Calu3 (cell line): ENCODE measurements at places on chromosomes 4 and X.

GRCh38 chr4:121177246-121178137 lies 13.4 kb upstream of the TNIP3 start:
- no peak for DNase-seq

DNA sequence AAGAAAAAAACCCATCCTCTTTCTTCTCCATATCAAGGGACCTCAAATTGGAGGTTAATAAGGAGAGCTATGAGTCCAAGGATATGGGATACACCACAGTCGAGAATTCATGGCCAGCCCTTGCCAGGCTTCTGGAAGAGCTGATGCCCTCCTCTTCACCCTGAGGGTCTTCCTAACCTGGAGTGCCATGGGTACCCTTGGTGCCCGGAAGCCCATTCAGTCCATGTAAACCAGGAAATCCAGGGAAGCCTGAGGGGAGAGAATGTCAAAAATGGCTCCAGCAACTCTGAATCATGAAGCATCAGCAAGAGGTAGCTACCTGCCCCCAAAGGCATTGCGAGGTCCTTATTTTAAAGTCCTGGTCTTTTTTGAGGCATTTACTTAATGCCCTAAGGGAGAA lies 78.2 kb downstream of the ATG4A start:
- no peak for DNase-seq

- no peak for DNase-seq
Observed at GRCh38 chr4:158125310-158125709, 47.5 kb downstream of the GASK1B start.

GRCh38 chr4:104979083-104979760 lies 167.5 kb upstream of the TET2 start:
- DNase-seq: no peak

GRCh38 chr4:139243448-139244365 lies 36.3 kb downstream of the MGARP start:
- DNase-seq: no peak

DNA sequence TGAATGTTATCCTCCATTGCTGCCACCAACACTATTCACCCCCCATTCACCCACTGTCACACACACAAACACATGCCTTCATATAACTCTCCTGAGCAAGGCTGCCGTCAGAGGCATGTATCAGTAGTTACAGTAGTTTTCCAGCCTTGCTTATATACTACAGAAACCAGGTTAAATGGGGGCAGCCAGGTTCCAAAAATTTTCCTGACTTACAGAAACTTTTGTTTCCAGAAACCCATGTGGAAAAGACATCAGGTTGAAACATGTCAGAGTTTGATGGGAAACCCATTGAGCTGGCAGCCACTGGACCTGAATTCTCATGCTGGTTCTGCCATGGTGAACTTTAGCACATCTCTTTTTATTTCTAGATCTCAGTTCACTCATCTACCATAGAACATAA lies 64.0 kb downstream of the COX18 start:
- DNase-seq: no peak

GRCh38 chrX:48520976-48521352 lies 644 bp upstream of the EBP start:
- no peak for DNase-seq

GRCh38 chr4:158826057-158826456 lies 57.2 kb downstream of the FNIP2 start:
- no peak for DNase-seq

DNA sequence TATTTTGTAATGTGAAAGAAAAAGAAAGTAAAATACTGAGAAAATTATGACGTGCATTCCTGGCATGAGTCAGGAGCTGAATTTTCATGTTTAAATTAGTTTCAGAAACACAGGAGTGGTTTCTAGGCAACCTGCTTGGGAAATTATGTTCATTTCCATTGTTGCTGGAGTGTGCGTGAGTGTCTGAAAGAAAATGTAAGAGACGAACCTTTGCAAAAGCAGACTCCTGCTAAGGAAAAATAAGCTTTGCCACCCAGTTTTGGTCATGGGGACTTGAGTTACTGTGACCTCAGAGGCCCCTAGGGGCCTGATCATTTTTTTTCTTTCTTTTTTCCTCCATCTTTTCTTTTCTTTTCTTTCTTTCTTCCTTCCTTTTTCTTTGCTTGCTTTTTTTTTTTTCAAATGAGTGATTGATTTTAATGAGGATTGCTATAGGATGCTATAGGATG lies 18.8 kb upstream of the CHRNA9 start:
- DNase-seq: peak; percentile 5

- no peak for DNase-seq
Observed at GRCh38 chr4:82885410-82885809, 5.5 kb downstream of the SEC31A start.

DNA sequence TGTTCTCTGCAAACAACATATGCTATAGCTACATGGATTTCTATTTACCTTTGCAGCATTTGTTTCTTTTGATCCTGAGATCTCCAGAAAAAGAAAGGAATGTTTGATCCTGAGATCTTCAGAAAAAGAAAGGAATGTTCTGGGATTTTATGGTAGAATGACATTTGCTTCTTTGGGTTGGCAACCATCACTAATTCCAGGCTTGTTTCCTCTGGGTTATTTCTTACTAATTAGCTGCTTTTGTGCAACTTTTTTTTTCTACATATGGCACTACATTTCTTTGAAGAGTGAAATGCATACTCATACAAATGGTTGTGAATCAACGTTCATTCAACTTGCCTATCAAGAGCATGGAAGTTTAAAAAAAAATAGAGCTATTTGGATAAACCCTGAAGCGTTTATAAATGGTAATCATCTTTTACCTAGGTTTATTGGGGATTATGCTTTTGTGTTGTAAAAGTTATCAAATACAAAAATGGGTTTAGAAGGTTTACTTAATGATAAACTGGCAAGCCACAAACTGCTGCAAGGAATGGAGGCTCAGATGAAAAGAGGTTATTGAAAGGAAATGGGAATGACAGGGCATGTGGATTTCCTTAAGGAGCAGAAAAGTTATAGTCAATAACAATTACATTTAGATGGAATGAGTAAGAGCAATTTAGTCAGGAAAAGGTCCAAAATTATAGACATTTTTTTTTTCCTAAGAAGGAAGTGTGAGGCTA lies 95.6 kb upstream of the PCDH18 start:
- DNase-seq: no peak

DNA sequence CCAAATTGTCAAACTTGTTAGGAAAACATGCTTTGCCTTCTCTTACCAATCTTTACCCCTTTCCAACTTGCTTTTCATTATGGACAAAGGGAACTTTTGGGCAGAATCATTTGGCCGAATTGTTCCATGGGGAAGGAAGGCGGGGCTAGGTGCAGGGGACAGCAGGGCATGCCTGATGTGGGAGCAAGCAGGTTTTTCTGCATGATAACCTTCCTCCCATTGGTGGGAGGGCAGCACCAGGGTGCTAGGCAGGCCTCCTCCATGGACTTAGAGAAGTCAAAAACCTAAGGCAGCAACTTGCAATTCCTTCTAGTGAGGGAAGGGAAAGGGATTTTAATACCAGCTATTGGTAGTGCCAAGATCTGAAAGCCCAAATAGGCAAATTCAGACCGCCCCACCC lies 260.5 kb downstream of the MAPK10 start:
- DNase-seq: no peak

DNA sequence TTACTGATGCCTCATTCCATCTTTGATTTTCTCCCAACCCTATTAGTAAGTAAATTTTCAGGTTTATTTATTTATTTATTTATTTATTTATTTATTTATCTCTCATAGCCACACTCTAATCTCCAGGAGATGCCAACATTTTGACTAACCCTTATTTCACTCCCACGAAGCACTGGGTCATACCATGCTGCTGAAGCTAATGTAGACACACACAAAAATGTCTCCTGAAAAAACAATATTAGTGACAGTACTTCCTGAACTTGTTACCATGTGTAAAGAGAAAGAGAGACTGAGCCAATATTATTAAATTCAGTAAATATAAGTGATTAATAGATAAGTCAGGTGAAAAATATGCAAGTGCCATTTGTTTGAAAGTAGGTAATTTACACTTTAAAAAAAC lies 402.7 kb downstream of the C4orf33 start:
- no peak for DNase-seq

DNA sequence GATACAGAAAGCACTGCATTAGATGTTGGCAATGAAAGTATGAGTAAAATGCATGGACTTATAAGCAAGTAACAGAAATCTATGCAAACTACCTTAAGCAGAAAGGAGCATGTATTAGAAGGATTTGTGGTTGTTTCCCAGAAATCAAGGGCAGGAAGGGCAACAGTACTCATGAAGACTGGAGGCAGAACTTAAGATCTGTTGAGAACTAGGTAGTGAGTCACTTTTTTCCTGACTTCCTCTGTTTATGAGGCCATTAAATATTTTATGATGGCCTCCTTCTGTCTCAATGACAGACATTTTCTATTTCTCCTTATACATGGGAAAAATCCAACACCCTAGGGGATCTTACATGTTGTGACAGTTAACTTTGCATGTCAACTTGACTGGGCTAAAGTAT lies 398.2 kb downstream of the MID1IP1 start:
- no peak for DNase-seq

GRCh38 chr4:152738827-152739226 lies 40.7 kb downstream of the TIGD4 start:
- DNase-seq: peak; percentile 3

DNA sequence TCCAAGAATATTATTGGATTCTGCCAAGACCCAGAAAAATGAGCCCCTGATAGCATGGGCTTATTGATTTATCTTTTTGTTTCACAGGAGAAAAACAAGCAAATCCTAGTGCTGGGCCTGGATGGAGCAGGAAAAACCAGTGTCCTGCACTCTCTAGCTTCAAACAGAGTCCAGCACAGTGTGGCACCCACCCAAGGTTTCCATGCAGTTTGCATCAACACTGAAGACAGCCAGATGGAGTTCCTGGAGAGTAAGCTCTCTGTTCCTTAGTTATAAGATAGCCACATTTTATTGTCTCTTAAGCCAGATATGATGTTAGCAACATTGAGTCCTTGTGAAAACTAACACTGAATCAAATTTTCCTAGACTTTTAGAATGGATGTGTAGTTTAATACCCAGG lies 5.5 kb downstream of the ARL9 start:
- DNase-seq: no peak

DNA sequence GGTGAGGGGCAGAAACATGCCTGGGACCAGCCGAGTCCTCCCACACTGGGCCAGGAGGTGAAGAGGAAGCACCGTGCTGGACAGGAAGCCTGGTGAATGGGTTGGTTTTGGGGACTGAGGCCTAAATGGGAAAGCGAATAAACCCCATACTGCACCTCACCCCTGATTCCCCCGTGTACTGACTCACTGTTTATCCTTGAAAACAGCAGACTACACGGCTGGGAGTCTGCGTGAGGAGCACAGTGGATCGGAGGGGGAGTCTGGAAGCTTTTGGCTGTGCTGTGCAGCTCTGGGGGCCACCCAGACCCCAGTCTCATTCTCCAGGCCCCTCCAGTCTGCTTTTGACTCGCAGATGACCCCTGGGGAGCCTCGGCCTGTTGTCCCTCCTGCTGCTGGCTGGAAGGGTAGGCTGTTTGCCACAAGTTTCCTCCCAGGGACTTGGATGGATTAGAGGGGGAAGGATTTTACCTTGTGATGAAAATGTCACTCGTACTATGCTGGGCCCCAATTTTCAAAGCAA lies 90.0 kb downstream of the PSAPL1 start:
- DNase-seq: no peak

GRCh38 chr4:26181616-26182015 lies 139.2 kb upstream of the RBPJ start:
- DNase-seq: no peak

- DNase-seq: no peak
Observed at GRCh38 chr4:40182001-40182400, 14.8 kb upstream of the RHOH start.

DNA sequence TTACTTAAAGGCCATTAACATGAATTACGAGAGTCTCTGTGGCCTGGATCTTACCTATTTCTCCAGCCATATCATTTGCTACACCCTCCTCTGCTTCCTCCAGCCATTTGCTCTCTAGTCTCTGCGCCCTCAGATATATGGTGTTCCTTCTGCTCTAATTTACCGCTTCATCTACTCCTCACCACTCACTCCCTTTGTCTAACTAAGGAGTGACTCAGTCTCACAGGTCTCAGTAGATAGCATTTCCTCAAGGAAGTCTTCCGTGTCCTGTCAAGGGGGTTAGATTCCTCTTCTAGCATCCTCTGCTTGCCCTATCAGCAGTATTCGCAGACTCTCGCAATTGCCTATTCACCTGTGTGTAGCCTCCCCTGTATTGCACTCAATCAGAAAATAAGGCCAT lies 892.1 kb upstream of the INTU start:
- DNase-seq: no peak

GRCh38 chrX:118862979-118863378 lies 39.4 kb downstream of the ZCCHC12 start:
- DNase-seq: no peak

DNA sequence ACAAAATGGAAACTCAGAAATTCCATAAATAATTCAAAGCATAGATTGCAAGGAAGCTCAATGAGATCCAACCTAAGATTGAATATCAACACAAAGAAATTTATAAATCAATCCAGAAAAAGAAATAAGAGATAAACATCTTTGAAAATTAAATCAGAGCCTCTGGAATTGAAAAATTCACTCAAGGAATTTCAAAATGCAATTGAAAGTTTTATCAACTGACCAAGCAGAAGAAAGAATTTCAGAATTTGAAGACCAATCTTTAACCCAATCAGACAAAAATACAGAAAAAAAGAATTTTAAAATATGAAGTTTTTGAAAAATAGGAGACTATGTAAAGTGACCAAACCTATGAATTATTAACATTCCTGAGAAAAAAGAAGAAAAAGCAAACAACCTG lies 134.1 kb downstream of the GASK1B start:
- DNase-seq: no peak

- DNase-seq: no peak
Observed at GRCh38 chr4:142124874-142125273, 488.5 kb downstream of the IL15 start.

DNA sequence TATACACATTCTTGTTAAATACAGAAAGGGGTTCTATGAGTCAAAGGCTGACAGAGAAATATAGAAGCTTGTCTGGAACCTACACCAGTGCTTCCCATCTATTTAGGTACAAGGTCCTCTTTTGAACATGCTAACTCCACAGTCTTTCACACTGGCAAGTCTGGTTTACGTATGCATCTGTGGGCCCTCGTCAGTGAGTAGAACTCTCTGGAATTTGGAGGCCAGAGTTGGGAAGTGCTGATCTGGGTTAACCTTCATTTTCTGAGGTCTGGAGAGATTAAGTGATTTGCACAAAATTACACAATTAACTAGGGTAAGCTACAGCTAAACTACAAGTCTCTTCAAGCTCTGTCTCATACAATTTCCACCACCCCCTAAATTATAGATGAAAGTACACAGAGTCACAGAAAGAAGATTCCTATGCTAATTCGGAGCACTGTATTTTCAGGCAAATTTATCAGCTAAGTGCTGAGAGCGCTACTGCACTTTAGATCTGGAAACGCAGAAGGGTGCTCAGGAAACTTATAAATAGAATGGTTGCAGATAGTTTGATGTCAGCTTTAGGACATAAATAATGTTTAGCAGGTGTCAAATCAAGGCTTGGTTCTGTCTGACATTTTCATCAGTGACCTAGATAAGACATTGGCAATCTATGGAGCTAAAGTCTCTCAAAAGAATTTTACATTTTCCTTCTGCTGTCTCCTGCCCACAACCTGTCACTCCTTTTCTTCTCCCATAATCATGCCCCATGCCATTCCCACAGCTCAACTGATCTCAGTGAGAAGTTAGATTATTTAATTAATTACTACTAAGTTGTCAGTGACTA lies 43.0 kb upstream of the PDLIM5 start:
- DNase-seq: no peak

GRCh38 chr4:53902786-53903185 lies 161.6 kb downstream of the CHIC2 start:
- no peak for DNase-seq
